ENCODE measurements at places on chromosomes 2 and 18.

GRCh38 chr18:950882-951495, 46.3 kb downstream of the ADCYAP1 start:
- no peak for DNase-seq

- DNase-seq, result no peak
These were observed 78.2 kb upstream of the GCFC2 start for GRCh38 chr2:75788902-75789301.

- no peak for DNase-seq
These were observed at the start of gene TFPI for GRCh38 chr2:187554011-187554703. TFPI (minus strand) TSS chr2:187554435; CDS start chr2:187503768, 50,667 bp downstream.

DNA sequence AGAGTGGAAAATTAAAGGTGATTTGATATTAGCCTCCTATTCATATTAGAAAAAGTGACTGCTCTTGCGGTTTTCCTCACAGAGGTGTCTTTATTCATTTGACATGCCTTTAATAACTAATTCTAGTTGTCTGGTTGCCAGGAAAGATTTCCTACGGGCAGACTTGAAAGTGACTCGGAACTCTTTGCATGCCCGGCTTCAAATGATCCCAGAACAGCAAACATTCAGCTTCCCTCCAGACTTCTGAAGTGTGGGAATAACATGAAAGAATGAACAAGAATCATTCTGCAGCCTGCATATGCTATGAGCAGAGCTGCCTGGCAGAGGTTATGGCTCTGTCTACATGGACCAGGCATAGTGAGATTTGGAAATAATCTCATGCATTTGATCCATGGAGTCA, 89.6 kb upstream of the PKDCC start:
- no peak for DNase-seq

DNA sequence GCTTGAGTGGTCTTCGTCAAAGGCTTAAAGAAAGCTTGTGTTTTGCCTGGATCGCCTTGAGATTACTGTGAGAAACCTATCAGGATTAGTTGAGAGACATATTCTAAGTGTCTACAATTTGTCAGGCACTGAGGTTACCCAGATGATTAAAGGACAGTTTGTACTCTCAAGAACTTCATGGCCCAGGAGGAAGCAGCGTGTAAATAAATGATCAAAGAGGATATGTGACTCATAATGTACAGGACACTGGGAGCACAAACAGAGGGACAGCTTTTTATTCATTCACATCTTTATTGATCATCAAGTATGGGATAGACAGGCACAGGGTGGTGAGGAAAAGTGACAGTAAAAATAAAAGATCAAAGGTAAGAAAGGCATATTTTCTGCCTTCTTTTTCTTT, 152.6 kb upstream of the FSHR start:
- no peak for DNase-seq

GRCh38 chr2:155266583-155266982, 568.1 kb downstream of the KCNJ3 start:
- DNase-seq, result no peak

DNA sequence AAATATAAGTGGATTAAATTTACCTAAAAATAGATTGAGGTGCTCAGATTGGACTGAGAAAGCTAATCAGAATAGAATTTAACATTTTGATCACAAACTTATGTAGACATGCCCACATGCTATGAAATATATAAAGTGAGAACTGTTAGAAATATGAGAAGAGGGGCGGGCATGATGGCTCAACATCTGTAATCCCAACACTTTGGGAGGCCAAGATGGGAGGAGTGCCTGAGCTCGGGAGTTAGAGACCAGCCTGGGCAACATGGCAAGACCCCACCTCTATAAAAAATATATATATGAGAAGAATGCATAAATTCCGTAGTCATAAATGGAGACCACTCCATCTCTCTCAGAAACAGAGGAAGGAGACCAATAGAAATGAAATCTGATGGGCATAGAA, 25.7 kb downstream of the NTSR2 start:
- DNase-seq, result no peak

GRCh38 chr2:17759805-17760204, 5.9 kb downstream of the GEN1 start:
- DNase-seq, result no peak

DNA sequence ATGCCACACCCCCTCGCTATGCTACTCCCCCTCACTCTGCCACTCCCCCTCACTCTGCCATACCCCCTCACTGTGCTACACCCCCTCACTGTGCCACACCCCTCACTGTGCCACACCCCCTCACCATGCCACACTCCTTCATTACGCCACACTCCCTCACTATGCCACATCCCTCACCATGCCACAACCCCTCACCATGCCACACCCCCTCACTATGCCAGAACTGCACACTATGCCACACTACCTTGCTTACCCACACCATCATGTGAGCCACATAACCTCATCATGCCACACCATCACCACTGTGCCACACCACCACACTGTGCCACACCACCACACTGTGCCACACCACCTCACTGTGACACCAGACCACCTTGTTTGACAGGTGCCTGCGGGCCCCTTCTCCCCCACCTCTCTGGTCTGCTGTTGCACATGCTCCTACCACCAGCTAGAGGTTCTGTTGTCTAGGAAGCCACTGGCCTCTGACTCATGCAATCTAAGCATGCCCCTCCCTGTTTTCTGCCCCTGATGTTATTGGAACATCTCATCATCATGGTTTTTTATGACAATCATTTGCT, 22.0 kb downstream of the MARCHF4 start:
- no peak for DNase-seq

DNA sequence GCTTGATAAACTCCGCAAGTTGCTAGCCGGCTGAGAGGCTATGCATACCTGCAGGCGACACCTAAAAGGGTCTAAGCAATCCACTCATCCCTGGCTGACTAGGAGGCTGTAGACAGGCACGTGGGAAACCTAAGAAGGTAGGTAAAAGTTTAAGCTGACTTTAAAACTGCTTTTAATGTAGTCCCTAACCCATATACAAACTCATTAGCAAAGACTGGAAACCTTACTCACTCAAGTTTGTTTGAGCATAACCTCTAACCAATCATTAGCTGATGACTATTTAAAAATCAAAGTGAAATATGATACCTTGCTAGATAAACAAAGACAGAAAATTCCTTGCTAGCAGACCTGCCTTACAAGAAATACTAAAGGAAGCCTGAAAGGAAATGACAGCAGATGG, 106.4 kb downstream of the EXOC6B start:
- DNase-seq, result no peak

- no peak for DNase-seq
These were observed 27.1 kb upstream of the ICOS start for GRCh38 chr2:203909261-203909967.

GRCh38 chr2:209340522-209340921, 83.3 kb upstream of the MAP2 start:
- DNase-seq, result no peak

DNA sequence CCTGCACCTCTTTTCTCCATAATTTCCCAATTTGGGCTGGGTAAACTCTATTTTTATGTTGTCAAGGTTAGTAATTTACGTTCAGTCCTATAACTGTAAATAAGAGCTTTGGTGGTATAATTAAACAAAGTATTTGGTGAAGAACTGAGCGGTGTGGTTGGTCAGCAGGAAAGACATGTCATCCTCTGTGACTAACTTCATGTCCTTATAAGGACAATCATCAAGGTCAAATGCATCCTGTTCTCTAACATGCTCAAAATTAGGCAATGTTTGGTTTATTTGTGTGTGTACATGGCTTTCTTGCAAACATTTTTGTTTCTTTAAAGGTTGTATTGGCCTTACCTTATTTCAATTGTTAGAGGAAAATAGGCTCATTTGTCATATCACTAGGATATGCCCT, 121.5 kb upstream of the NABP1 start:
- no peak for DNase-seq

- DNase-seq, result no peak
These were observed 107.0 kb downstream of the EXOC6B start for GRCh38 chr2:72718876-72719275.

DNA sequence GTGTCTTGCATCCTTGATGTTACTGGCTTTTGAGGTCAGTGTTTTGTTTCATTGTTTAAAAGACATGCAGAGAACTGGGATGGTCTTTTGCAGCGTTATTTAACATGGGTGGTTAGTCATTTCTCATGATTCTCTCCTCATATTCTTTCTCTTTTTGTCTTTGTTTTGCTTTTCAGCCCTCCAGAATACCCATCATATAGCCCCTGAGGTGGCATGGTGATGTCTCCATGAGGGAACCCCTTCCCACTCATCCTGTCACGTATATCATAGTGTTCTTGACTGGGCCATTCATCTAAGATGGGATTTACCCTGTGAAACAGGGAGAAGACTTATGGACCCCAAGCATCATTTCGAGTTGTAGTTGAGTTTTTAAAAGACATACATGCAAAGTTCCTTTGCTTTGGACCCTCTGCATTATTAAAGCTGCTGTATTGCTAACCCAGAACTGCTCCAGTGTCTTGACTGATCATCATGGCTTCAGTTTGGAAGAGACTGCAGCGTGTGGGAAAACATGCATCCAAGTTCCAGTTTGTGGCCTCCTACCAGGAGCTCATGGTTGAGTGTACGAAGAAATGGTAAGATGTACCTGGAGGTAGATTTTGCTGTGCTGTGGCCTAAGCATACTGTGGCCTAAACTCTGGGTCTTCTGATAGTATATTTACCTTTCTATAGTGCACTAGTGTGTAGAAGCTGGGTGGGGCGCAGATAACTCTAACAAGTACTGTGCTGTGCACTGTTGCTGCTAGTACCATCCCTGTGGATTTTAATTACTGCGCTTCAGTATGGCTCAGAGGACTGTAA, 1.4 kb downstream of the EHBP1 start:
- no peak for DNase-seq

- DNase-seq, result no peak
These were observed 29.3 kb downstream of the ZC3H15 start for GRCh38 chr2:186515376-186515775.

GRCh38 chr2:23456881-23457760, 72.1 kb downstream of the KLHL29 start:
- no peak for DNase-seq

DNA sequence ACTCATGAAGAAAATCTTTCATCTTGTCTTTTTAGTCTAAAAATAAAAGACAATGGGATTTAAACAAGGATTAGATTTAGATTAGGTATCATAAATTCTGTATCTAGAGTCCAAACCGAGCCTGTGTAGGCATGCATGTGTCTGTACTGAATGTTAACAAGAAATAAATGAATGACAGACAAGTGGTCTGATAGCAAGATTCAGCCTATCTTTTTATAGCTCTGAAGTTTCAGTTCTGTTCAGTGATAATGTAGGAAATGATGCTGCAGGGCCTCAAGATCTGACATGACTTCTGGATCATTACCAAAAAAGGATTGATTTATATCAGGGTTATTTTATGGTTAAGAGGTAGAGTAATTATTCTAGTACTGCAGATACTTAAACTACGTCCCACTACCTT, 137.0 kb upstream of the ATP5MC3 start:
- DNase-seq, result no peak

DNA sequence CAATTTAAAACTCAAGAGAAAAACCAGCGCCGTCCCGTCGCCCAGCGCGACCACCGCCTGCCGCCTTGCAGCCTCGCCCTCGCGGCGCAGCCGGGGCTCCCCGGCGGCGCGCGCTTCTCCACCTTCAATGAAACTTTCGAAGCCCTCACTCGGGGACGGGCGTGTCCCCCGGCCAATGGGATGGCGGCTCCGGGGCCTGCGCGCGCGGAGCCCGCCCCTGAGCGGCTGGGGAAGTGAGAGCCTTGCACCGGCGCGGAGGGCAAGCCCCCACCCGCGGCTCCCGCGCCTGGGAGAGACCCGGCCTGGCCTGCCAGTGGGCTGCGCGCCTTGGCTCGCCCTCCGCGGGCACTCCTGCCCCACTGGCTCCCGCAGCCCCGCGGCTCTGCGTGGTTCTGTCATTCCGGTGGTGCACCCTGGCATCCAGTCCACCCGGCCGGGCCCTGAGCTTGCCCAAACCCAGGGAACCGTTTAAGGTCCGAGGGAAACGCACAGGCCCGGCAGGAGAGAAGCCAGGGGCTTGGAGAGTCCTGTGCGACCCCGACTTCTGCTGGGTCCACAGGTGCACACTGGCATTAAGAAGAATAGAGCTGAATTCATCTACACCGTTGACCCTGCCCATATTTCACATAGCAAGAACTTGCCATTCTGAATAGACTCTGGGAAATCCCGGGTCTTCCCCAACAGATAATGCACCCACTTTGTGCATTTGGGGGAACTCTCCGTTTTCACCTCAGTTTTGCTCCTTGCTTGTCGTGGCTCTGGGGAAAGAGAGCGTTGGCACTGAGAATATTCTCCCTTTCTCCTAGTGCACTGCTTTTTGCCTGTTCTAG, at the start of gene PIEZO2:
PIEZO2 (minus strand) TSS at position 129 of the 830 bp plus-strand sequence. CDS start 981 bp downstream, outside the sequence.
- no peak for DNase-seq

DNA sequence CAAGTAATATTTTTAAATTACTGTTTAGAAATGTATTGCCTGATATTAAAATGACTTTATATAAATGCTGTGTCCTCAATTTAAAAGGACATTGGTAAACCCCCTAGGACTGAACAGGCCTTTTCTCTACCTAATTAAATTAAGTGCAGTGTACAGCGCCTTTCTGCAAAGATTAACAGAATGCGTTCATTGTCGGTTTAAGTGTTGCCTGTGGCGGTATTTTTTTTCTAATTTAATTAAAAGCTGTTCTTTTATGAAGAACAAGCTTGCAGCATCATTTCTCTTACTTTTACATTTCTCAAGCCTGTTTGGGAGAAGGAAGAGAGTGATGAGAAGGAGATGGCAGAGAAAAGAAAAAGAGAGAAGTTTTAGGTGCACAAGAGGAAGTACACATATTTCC, 344.9 kb downstream of the CPS1 start:
- no peak for DNase-seq

GRCh38 chr18:13501891-13502290, 224.5 kb downstream of the FAM210A start:
- DNase-seq, result no peak

GRCh38 chr18:42137693-42138375, 182.8 kb downstream of the PIK3C3 start:
- DNase-seq, result no peak

- no peak for DNase-seq
These were observed 6.1 kb upstream of the LBH start for GRCh38 chr2:30225131-30225762.

GRCh38 chr2:29655391-29656086, 265.8 kb downstream of the ALK start:
- no peak for DNase-seq

- DNase-seq, result no peak
These were observed 23.3 kb upstream of the CREB1 start for GRCh38 chr2:207506426-207506825.

DNA sequence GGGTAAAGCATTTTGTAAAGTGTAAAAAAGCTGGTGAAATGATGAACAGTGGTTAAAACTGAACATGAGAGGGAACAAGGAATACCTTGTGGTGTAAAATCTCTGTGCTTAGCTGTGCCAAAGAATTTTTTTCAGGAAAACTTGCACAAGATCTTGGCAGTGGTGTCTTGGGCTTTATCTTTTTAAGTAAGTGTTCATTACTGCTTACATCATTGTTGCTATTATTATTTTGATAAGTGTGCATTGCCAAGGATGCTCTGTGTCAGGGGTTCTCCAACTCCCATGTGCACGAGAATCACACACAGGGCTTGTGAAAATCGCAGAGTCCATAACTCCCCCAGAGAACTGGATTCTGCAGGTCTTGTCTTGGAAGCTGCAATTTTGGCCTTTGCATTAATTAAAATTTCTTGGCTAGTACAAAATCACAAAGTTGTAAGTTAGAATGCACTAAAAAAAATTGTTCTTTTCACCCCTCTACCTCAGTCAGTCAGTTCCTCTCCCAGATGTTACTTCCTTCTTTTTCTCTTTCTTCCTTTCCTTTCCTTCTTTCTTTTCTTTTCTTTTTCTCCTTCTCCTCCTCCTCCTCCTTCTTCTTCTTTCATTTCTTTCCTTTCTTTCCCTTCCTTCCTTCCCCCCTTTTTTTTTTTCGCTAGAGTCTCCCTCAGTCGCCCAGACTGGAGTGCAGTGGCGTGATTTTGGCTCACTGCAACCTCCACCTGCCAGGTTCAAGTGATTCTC, 37.8 kb downstream of the GATA6 start:
- no peak for DNase-seq
